ENCODE measurements at places on chromosomes 16 and 17. TPM values are rescaled to one million over a fixed set of nuclear protein-coding genes. Genes with fewer than 3 reads are reported as not detected.

DNA sequence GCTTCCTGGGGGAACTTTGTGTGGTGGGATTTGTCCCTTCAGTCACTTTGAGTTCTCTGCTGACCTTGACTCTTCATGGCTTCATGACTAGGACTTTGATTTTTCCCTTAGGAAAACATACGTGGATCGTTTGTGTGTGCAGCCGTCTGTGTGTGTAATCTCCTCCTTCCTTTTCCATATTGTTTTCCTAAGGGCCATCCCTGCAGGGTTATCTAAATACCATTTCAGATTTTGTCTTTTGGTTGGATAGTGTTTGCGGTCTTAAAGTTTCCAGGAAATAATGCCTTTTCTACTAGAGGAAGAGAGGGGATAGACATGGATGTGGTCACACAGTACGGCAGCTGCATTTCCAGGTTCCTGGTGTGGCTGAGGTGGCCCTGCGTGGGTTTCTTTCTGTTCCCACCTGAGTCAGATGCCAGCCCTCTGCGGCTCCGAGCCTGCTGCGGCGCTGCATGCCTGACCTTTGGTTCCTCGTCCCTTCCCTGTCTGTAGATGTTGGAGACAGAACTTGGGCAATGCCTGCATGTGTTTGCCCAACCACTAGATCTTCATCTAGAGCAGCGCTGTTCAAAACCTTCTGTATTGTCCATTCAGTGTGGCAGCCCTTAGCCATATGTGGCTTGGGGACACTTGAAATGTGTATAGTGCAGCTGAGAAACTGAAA lies 72.0 kb upstream of the LGALS9 start:
- H3K27me3 ChIP-seq, result no peaks in the 10 kb centered on the region
- peaks cover 15% of the 10 kb centered on the region for H3K4me1 ChIP-seq
- no peaks in the 10 kb centered on the region for H3K36me3 ChIP-seq
- DNase-seq, result no peak

- peak overlapping the region; percentile 99 for H3K27ac ChIP-seq
- H3K4me1 ChIP-seq, result no peaks in the 10 kb centered on the region
- peak overlapping the region; percentile 58 for H3K4me3 ChIP-seq
Observed at GRCh38 chr17:30116345-30116660, 313 bp upstream of the NSRP1 start.

GRCh38 chr16:27665881-27666280 lies 115.9 kb downstream of the KATNIP start:
- no peak overlapping the region for H3K4me3 ChIP-seq
- H3K27me3 ChIP-seq, result no peaks in the 10 kb centered on the region
- H3K36me3 ChIP-seq, result peaks cover 23% of the 10 kb centered on the region
- no peaks in the 10 kb centered on the region for H3K4me1 ChIP-seq
- no peak for DNase-seq
- H3K27ac ChIP-seq, result no peak overlapping the region

GRCh38 chr16:81523387-81524115 lies 78.9 kb downstream of the CMIP start:
- no peak for DNase-seq
- H3K27ac ChIP-seq, result no peak overlapping the region
- no peak overlapping the region for H3K4me3 ChIP-seq
- peaks cover 8% of the 10 kb centered on the region for H3K36me3 ChIP-seq

GRCh38 chr16:80924372-80924978 lies 82.2 kb downstream of the CMC2 start:
- H3K27me3 ChIP-seq, result no peaks in the 10 kb centered on the region
- DNase-seq, result no peak
- H3K27ac ChIP-seq, result no peak overlapping the region
- no peaks in the 10 kb centered on the region for H3K4me1 ChIP-seq
- H3K4me3 ChIP-seq, result no peak overlapping the region
- H3K36me3 ChIP-seq, result no peaks in the 10 kb centered on the region

DNA sequence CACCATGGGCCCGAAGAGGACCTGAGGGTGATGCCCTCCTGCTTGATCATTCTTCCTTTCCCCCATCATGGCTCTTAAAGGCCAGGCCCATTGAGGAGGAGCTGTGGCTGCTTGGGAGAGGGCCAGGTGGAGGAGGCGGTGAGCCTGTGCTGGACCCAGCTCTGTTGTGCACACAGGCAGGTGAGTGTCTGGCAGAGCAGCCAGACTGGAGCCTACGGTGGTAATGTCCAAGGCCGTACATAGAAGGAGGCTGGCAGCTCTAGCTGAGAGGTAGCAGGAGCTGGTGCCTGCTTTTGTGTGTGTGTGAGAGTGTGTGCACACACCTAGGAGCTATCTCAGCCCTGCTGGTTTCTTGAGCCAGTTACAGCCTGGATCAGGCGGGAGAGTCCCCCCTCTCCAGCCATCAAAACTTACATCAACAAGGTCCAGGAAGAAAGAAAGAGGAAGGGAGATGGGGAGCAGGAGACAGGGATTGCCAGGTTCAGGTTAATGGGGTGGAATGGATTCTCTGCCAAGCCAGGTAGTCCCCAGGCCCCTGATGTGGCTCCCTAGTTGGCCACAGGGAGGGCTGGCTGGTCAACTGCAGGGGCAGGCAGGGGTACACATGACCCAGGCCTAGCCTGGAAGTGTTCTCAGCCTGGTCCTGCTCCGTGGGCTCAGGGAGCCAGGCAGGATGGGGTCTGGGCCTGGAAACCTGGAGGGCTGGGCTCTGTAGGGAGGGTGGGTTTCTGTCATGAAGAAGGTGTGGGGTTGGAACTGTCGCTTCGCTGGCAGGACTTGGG lies 107.1 kb downstream of the RAP1GAP2 start:
- no peak overlapping the region for H3K4me3 ChIP-seq
- DNase-seq, result no peak
- no peaks in the 10 kb centered on the region for H3K4me1 ChIP-seq
- no peaks in the 10 kb centered on the region for H3K27me3 ChIP-seq

The RAB26 gene
- not detected for total RNA-seq
